ENCODE measurements at places on chromosomes 3 and 15. TPM values are rescaled to one million over a fixed set of nuclear protein-coding genes. Genes with fewer than 3 reads are reported as not detected.

DNA sequence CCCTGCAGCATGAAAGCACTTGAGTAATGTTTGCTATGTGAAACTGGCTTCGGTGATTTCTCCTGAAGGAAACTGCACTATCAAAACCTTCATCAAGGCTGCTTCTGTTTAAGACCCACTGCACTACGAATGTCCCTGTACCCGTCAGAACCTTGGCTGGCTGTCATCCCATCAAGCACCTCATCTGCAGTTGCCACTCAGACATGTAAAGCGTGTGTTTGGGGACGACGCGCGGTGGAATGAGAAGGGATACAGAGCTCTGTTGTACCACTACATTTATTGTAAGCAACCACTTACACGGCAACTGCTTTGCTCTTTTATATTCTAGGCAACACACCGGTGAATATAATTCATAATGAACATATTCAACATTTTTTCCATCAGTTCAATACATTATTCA lies 147.6 kb downstream of the TIGIT start:
- no peak for DNase-seq

DNA sequence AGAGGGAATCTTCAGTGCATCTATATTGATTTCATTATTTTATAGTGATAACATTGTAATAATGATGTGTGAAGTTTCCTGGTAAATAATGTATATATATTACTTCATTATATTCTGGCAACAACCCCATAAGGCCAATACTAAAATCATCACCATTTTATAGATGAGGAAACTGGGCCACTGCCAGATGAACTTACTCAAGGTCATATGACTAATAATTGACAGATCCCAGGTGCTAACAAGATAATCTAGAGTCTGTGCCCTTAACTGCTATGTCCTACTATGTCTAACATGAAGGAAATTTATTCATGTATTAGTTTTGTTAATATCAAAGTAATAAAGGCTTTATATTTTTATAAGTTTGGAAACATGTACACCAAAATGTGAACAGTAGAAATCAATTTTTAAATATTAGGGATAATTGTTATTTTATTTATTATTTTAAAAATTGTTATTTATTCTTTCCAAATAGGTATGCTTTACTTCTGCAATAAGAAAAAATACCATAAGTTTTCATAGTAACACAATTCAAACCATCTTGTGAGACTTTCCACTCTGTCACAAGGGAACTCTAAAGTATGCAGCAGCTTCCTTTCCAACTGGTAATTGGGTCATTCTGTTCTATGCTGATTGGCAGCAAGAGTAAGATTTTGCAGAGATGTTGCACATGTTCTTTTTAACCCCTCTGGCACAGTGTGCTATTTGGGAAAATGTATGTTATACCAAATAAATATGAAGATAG lies 90.8 kb upstream of the CMC1 start:
- no peak for DNase-seq

DNA sequence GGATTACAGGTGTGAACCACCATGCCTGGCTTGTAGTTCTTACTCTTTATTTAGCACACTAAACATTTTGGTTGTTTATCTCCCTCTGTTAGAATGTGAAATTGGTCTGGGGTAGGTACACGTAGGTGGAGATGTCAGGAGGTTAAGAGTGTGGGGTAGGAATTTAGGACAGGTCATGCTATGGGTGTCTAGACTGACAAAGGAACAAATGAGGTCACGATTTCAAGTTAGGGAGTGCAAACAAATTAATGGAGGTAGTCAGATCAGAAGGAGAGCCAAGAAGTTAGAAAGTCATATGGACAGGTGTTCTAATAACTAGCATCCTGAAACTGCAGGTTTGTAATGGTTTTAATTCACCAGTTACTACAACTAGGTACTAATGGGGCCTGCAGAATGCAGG lies 19.8 kb downstream of the CDV3 start:
- no peak for DNase-seq

CLDN18 gene
- 0.11 TPM for total RNA-seq

C15orf62 gene
- total RNA-seq, result 0.45 TPM

HYAL1 gene
- total RNA-seq, result 8.4 TPM

MORC1 gene
- total RNA-seq, result 0.31 TPM

PARP15 gene
- total RNA-seq, result 0.38 TPM

GRCh38 chr15:93040288-93041158 lies 48.5 kb downstream of the RGMA start:
- no peak for DNase-seq

DNA sequence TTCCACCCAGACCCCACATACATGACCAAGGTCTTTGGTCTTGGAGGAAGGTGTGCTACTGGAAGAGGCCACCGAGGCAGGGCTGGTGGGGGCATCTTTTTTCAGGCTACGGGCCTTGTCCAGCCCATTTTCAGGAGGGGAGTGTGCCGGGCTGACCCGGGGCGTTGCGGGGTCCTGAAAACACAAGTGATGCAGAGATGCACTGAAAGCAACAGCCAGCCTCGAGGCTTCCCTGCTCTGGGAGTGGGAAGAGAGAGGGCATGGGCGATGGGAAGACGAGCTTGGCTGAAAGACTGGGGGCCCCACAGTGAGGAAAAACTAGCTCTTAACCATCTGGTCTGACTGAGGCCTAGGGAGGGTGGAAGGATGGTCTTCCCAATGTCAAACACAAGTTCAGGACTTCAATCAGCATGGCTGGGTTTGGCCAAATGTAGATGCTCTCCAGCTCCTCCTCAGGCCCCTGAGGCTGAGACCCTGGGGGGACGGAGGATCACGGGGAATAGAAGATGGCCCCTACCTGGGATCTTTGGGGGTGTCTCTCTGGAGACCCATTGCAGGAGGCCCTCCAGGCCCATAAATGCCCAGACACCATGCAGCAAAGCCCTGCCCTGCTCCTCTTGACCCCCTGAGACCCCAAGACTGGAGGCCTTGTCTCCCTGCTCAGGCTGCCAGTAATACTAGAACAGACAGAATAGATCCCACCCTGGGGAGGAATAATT lies 38.9 kb downstream of the TLE3 start:
- DNase-seq, result no peak

ZNF80 gene
- not detected for total RNA-seq

DNA sequence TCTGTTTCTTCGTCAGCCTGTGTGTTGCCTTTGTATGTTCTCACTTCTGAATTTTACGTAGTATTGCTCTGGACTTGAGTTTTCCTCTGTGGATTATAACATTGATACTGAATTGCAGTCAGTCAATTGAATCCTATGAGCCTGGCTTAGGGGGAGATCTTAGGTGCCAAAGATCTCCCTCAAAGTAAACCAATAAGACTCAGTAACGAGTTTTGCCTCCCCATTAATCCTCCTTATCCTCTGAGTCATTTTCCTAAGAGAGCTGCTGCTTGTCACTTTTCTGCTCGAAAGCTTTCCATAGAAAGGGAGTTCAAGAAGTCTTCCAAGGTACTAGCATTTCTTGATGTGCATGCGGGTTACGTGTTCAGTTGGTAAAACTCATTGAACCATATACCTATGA lies 126.4 kb downstream of the CHDH start:
- DNase-seq, result no peak

IMPG2 gene
- total RNA-seq, result 0.09 TPM

- DNase-seq, result no peak
Observed at GRCh38 chr15:45674677-45675076, 39.8 kb downstream of the SQOR start.

- no peak for DNase-seq
Observed at GRCh38 chr3:186361246-186361761, 730 bp downstream of the DGKG start.

- DNase-seq, result no peak
Observed at GRCh38 chr15:25054943-25055342, 100.2 kb downstream of the SNRPN start.

UNC13C gene
- total RNA-seq, result not detected

TPRG1 gene
- total RNA-seq, result not detected

GRCh38 chr3:110708156-110708555 lies 363.5 kb upstream of the NECTIN3 start:
- DNase-seq, result no peak

GRCh38 chr15:73388256-73388781 lies 19.6 kb upstream of the HCN4 start:
- DNase-seq, result no peak

RBP2 gene
- not detected for total RNA-seq

DNA sequence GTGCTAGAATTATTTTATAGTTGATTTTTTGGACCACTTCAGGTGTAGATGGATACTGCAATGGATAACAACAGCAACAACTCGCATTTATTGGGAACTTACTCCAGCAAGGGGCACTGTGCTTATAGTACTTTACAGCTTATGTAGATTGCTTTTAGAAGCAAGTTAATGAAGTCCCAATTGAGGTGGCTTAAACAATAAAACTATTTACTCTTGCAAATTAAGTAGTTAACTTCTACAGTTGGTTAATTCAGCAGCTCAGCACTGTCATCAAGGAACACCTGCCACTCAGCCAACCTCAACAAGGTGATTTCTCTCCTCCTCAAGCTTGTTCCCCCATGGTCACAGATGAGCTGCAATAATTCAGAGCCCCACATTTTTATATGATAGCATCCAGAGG lies 124.1 kb downstream of the RASA2 start:
- DNase-seq, result no peak

- DNase-seq, result peak; percentile 75
Observed at GRCh38 chr15:34799149-34800101, 4.1 kb upstream of the ACTC1 start.

GRCh38 chr3:9746330-9746729 lies 3.4 kb upstream of the OGG1 start:
- DNase-seq, result no peak

PTPRG gene
- 0.16 TPM for total RNA-seq

ADAMTSL3 gene
- total RNA-seq, result 0.09 TPM

DNA sequence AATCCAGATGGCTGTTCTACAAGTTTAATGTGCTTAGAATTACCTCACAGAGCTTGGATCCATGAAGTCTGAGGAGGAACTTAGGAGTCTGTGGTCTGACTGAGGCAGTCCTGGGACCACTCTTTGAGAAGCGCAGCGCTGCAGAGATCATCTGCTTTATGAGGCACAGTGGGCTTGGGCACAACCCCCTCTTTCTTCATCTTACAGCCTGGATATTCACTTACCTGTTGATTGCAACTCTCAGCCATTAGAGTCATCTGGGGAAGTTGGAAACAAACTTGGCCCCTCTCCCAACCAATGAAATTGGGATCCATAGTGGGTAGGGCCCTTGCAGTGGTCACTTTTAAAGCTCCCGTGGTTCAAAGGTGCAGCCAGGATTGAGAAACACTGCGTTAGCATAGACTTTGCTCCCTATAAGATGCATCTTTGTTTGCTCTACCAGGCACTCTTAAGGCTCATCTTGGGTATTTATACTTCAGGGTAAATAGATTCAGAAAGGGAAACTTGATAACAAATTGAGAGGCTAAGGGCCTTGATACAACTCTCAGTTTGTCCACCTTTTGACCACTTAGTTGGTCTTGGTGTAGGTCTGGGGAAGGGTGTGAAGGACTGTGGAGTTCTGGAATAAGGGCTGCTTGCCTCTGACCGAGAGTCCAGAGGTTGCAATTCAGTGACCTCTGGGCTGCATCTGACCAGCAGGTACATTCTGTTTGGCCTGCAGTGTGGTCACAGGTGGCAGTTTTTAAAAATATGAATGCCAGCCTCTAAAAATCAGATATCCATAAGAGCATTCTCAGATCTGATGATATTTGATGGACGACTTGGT lies 22.8 kb downstream of the FEM1B start:
- no peak for DNase-seq

DNA sequence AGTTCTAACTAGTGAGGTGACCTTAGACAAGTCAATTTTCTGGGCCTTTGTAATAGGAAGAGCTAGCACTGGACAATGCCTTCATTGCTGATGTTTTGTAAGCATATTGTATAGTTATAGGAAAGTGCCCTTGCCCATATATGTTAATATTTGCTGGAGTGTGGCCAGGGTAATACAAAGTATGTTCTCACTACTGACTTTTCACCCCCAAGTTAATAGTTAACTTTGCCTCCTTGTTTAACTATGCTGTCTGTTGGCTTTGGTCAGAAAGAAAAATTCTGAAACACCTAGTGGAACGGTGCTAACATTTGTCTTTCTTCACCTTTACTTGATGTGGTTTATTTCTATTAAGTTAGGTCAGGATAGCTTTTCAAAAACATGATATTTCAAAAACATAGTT lies 287.4 kb upstream of the CTNNB1 start:
- no peak for DNase-seq

- DNase-seq, result peak; percentile 72
Observed at GRCh38 chr15:32651229-32651837, 9.8 kb downstream of the SCG5 start.

LNP1 gene
- 3.4 TPM for total RNA-seq

All from K562 (cell line).